ENCODE measurements at places on chromosomes 11 and 22.

- H3K4me3 ChIP-seq = no peak overlapping the region
- H3K4me1 ChIP-seq = no peaks in the 10 kb centered on the region
- no peaks in the 10 kb centered on the region for H3K27me3 ChIP-seq
- no peaks in the 10 kb centered on the region for H3K36me3 ChIP-seq
Observed at GRCh38 chr22:37319469-37319868, 37.2 kb downstream of the CYTH4 start.

- no peaks in the 10 kb centered on the region for H3K36me3 ChIP-seq
- H3K4me3 ChIP-seq = no peak overlapping the region
- no peaks in the 10 kb centered on the region for H3K27me3 ChIP-seq
- H3K4me1 ChIP-seq = peaks cover 21% of the 10 kb centered on the region
Observed at GRCh38 chr22:44159221-44159620, 21.5 kb upstream of the PARVG start.

DNA sequence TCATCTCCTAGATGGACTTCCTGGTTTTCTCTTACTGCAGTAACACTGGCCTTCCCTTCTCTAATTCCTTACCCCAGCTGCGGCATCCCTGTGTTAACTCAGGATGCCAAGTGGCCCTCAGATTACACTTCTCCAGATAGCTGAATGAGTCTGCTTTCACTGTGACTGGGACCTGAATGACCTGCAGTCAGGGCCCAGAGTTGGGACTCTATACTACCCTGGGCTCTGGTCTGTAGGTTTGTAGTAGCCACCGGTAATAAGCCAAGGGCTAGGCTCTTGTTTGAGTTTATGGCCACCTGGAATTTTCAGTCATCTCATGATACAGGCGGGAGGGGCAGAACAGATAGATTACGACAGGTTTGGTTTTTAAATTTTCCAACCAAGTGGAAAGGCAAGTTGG is 24.1 kb downstream of the TUB start:
- H3K4me3 ChIP-seq = no peak overlapping the region
- DNase-seq = no peak
- no peaks in the 10 kb centered on the region for H3K4me1 ChIP-seq
- no peak overlapping the region for H3K27ac ChIP-seq
- no peaks in the 10 kb centered on the region for H3K27me3 ChIP-seq
- H3K36me3 ChIP-seq = peaks cover 16% of the 10 kb centered on the region

DNA sequence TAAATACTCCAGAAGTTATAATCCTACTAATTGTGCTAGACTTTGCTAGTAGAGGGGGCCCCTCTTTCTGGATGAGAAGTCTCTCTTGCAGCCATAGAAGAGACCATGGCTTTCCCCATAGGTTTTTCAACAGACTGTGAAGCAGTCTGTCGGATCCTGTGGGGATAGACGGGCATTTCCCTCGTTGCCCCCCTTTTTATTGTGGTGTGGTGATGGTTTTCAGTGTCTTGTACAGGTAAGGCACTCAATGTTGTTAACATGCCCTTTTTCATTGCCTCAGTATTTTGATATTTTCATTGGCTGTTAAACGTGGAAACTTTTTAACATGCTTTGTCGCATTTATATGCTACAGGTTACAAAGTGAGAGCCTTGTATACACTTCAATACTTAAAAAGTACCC is 16.4 kb upstream of the GAS2L1 start:
- H3K4me1 ChIP-seq = no peaks in the 10 kb centered on the region
- no peak for DNase-seq
- peaks cover 93% of the 10 kb centered on the region for H3K36me3 ChIP-seq
